ENCODE measurements at places on chromosomes 13 and 19.

- no peak for DNase-seq
These were observed 98.9 kb upstream of the SIAH3 start for GRCh38 chr13:45950386-45951000.

DNA sequence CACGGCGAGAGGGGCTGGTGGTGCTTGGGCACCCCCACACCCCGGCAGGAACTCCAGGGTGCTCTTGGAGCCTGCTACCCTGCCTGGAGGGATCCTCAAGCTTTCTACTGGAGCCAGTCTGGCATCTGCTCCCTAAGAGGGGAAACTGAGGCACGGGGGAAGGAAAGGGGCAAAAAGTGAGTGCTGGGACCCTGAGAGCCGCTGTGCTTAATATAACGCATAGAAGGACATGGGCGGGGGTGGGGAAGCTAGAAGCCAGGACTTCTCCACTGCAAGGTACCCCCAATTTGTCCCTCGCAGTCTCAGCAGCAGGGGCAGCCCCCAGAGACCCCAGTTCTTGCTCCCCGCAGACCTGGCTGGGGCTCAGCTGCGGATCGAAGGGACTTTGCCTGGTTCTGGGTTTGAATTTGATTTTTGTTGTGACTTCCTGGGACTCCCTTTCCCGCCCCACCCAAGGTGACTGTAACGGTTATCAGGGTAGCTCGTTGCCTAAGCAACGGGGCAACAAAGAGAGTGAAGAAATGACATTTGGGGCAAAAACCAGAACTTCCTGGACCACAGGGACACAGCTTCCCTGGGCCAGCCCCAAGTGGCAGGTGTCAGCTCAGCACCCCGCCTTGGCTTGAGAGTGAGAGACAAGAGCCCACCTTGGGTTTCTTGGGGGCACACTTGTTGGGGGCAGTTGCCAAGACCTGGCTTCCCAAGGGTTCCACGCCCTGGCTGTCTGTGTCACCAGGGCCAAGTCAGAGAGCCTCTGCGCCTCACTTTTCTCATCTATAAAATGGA, 638 bp downstream of the ADGRE5 start:
- DNase-seq: no peak

GRCh38 chr13:68232351-68233130, 1002.4 kb upstream of the PCDH9 start:
- no peak for DNase-seq

DNA sequence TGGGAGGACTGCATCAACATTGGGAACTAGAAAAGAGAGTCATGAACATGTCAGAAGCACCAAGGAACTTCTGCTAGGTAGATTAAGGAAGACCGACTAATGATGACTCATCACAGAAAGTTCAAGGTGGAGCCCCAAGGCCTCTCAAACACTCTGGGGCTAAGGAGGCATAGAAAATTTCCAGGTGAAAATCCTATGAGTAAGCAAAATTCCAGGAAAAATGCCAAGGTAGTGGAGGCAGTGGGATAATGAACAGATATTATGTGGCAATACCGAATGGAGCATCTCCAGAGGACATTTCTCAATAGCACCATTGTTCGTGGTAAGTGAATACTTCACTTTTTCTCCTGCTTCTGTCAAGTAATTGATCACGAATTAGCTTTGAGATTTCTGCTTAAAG, 336.5 kb downstream of the MZT1 start:
- DNase-seq: no peak

- no peak for DNase-seq
These were observed 151.0 kb upstream of the RXFP2 start for GRCh38 chr13:31588316-31588715.

DNA sequence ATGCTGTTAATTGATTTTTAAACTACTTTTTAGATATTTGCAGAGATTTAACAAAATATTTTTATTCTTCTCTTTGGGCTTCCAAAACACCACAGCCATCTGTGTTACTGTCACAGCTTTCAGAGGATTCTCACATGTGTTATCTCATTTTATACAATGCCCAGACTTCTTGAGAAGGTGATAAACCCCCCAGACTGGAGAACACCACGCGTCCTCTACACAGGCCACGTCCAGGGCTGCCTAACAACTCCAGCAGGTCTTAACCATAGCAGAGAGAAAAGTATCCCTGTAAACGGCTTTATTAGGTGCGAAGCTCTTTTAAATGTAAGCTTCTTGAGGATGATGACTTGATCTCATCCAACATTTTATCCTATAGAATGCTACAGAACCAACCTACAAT, 2.0 kb downstream of the GPR183 start:
- no peak for DNase-seq

DNA sequence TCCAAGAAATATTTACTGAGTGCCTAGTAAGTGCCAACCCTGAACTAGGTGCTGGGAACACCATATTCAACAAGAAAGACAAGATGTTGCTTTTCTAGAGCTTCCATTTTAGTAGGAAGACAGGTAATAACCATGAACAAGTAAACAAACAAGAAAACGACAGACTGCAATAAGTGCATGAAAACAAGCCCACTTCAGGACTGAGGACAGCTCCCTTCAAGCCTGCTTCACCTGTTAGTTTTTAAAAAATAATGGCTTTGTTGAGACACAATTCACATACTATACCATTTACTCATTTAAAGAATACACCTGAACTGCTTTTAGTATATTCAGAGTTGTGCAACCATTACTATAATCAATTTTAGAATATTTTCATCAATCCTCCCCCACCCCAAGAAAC, 30.4 kb downstream of the CYP4F22 start:
- DNase-seq: no peak

- DNase-seq: no peak
These were observed 190.2 kb upstream of the GPC6 start for GRCh38 chr13:93036380-93036779.

GRCh38 chr13:48874165-48874564, 101.5 kb upstream of the FNDC3A start:
- DNase-seq: no peak

DNA sequence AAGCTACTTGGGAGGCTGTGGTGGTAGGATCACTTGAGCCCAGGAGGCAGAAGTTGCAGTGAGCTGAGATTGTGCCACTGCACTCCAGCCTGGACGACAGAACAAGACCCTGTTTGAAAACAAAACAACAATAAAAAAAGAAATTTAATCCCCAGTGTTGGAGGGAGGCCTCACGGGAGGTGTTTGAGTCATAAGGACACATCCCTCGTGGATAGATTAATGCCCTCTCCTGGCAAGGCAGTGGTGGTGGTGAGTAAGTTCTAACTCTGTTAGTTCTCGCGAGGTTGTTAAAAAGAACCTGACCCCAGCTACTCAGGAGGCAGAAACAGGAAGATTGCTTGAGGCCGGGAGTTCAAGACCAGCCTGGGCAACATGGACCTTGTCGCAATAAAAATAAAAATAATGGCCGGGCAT, 27.6 kb upstream of the SIN3B start:
- no peak for DNase-seq

- DNase-seq: no peak
These were observed 62.4 kb downstream of the URI1 start for GRCh38 chr19:30004403-30004802.

- DNase-seq: no peak
These were observed 652.0 kb downstream of the LIG4 start for GRCh38 chr13:107563099-107563925.

- DNase-seq: no peak
These were observed 49.2 kb upstream of the TRPC4 start for GRCh38 chr13:37918751-37919150.

GRCh38 chr13:98050041-98050466, 92.8 kb upstream of the FARP1 start:
- DNase-seq: no peak

DNA sequence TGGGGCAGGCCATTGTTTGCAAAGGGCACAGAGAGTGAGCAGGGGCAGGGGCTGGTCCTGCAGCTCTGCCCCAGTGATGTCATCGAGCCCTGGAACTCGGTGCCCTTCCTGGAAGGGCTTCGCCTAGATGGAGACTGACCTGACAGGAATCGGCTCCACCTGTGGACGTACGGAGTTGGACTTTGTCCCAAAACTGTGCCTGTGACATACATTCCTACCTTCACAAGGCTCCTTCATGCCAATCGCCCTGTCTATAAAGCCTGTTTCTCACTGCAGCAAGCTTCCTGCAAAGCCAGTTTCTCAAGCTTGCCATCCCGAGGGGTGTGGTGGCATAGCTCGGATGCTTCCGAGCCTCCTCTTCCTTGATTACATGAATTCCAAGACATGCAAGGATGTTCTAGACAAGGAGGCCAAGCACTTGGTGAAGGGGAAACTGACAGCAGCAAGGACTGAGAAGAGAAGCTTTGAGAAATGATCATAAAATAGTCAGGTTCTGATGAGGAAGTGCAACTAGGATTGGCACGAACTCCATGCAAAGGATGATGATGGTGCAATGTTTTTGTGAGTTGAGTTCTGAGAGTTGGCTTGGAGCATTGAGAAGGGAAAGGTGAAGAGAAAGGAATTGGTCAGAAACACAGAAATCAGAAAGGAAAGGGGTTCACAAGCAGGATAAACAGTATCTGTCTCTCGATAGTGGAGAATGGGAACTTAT, 73.6 kb upstream of the STK24 start:
- no peak for DNase-seq

DNA sequence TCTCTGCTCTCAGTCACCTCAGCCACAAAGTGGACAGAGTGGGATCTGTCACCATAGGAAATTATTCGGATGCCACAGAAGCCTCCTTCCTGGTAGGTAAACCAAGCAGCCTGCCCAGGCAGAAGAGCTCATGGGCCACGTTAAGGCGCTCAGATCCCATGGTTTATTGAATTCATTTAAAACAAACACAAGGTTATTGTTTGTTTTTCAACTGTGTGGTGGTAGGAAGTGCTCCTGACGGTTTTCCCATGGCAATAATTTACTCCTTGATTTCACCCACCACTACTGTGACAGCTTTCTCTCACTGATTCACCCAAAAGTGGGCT, 14.4 kb downstream of the BCAM start:
- DNase-seq: no peak

DNA sequence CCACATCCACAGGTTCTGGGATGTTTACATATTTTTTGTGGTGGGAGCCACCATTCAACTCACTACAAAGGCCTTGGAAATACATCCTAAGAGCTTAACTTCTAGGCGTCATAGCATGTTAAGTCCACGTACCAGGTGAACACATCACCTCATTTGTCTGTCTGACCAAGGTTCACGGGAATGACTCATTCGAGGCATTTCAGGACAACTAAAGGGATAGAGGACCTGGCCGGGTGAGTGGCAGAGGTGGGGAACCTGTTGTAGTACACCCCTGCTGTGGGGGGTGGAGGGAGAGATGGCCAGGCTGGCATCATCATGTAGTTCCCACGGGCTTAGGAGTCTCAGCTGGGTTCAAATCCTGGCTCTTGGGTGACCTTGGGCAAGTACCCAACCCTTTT, 51.5 kb downstream of the BICRA start:
- DNase-seq: no peak

Measured in esophagus squamous epithelium (tissue), 5 donors.